Ovary (tissue), 10 donors: ENCODE measurements at places on chromosomes 2 and 18. TPM values are rescaled to one million over a fixed set of nuclear protein-coding genes. Genes with fewer than 3 reads are reported as not detected.

CD207 gene
- total RNA-seq = 0.32 TPM

CHST9 gene
- 0.38 TPM for total RNA-seq

IL37 gene
- total RNA-seq = not detected

CNGA3 gene
- not detected for total RNA-seq

SATB2 gene
- total RNA-seq = 6.3 TPM
